ENCODE measurements at places on chromosomes 2 and 18.

DNA sequence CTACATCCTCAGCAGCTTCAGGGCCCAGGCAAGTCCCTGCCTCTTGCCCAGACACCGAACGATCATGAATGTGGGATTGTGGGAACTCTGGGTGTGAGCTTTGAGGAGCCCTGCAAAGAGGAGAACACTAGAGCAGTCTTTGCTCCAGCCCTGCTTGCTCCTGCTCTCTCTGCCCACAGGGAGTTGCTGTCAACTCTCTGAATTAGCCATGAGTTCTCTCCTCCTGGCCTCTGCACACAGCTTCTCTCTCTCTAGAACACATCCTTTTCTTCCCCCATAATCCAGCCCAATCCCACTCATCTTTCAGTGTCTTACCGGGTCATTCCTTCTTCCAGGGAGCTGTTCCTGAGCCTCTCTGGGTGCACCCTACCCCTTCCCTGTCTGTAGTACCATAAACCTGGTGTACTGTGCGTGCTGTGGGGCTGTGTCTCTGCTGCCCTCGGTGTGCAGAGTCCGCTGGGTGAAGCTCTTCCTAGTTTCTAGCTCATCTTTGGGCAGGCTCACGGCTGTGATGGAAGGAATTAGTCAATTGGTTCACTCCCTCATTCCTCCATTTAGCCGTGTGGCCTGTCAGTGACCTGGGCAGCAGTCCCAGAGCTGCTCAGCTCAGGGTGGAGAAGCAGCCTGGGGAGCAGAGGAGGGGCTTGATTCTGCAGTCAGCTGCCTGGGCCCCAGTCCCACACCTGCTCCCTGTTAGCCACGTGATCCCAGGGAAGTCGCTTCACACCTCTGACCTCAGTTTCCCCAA lies 132.9 kb upstream of the HDAC4 start:
- H3K4me3 ChIP-seq = no peak overlapping the region
- no peak for DNase-seq
- H3K27me3 ChIP-seq = no peaks in the 10 kb centered on the region
- no peaks in the 10 kb centered on the region for H3K4me1 ChIP-seq

DNA sequence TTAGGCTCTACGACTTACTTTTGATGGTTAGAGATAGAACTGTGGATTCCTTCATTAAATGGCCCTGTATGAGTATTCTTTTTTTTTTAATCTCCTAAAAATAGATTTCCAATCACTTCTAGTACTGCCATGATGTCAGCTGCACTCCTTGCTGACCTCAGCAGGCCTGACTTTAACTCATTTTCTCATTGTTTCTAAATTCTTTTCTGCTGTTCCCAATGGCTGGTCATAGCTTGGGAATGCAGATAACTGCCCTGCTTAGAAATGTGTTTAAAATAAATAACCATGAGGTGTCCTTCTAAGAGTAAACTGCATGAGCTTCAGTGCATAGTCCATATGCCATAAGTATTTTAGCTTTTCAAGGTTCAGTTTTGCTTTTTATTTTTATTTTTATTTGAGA lies 15.7 kb downstream of the CCDC85A start:
- H3K27me3 ChIP-seq = no peaks in the 10 kb centered on the region
- no peak overlapping the region for H3K4me3 ChIP-seq
- no peaks in the 10 kb centered on the region for H3K4me1 ChIP-seq
- no peak overlapping the region for H3K27ac ChIP-seq
- H3K36me3 ChIP-seq = no peaks in the 10 kb centered on the region

DNA sequence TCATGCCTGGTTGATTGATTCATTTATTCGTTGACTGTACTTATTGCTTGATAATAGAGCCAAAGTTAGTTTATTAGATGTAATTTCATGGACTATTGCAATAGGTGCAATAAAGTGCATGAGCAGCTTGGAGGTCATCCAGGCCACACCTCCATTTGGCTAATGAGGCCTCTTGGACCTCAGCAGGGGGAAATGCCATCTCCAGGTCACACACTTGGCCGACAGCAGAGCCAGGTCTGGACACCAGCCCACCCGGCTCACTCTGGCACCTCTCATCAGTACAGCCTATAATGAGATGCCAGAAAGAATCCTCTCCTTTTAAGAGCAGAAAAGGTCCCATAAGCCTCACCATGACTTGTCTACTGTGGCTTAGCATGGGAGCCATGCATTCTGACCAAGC lies 71.2 kb upstream of the AFF3 start:
- H3K4me3 ChIP-seq = no peak overlapping the region
- peak overlapping the region; percentile 77 for H3K27ac ChIP-seq
- DNase-seq = no peak
- no peaks in the 10 kb centered on the region for H3K27me3 ChIP-seq
- H3K36me3 ChIP-seq = no peaks in the 10 kb centered on the region

DNA sequence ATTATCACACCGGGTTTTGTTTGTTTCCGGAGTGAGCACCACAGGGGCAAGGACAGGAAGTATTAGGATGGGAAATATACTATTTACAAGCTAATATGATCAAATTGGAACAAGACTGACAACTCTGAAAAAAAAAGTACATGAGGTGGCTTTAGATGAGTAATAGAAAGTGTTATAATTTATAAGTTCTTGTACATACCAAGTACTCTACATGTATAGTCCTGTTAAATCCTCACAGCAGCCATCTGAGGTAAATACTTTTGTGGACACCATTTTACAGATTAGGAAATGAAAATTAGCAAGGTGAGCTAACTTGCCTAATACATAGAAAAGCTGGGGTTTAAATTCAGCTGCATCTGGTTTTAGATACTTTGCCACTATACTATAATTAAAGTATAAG lies 11.2 kb downstream of the FAP start:
- H3K36me3 ChIP-seq = no peaks in the 10 kb centered on the region
- H3K27ac ChIP-seq = no peak overlapping the region
- peaks cover 6% of the 10 kb centered on the region for H3K4me1 ChIP-seq
- H3K4me3 ChIP-seq = no peak overlapping the region

GRCh38 chr18:76668546-76668945 lies 153.8 kb upstream of the ZNF236 start:
- DNase-seq = no peak
- H3K4me1 ChIP-seq = no peaks in the 10 kb centered on the region
- H3K27ac ChIP-seq = no peak overlapping the region
- no peak overlapping the region for H3K4me3 ChIP-seq

DNA sequence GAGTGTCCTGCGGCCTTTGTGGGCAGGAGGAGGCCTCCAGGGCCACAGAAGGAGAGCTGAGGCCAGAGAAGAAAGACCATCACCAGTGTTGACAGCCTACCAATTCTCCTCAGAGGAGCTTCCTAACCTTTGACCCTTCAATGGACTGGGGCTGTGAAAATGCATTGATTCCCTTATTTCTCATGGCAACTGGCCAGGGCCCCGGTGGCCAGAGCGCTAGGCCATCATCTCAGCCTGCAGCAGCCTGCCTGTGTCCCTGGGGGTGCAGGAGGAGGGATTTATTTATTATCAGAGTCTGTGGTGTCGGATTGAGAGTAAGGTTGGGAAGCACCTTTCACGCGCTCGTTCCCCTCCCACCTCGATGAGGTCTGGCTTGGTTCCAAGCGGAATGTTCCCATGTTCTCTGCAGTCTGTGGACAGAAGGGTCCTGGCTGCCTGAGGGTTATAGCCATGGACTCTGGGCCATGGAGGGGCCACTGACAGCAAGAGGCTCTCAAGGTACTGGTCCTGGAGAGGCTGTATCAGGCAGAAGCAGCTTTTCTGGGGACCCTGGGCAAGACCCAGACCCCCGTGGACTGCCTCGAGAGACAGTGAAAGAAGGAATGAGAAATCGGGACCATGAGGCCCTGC lies 53.8 kb downstream of the CYP27C1 start:
- H3K27ac ChIP-seq = no peak overlapping the region
- no peak for DNase-seq
- H3K4me1 ChIP-seq = no peaks in the 10 kb centered on the region
- no peaks in the 10 kb centered on the region for H3K36me3 ChIP-seq

- DNase-seq = no peak
- H3K4me3 ChIP-seq = no peak overlapping the region
- H3K36me3 ChIP-seq = no peaks in the 10 kb centered on the region
- H3K4me1 ChIP-seq = no peaks in the 10 kb centered on the region
- H3K27ac ChIP-seq = no peak overlapping the region
Measured at GRCh38 chr2:192314800-192315481, 120.2 kb upstream of the TMEFF2 start.

- H3K27ac ChIP-seq = no peak overlapping the region
- H3K4me1 ChIP-seq = no peaks in the 10 kb centered on the region
- no peaks in the 10 kb centered on the region for H3K27me3 ChIP-seq
- H3K4me3 ChIP-seq = no peak overlapping the region
- no peak for DNase-seq
Measured at GRCh38 chr2:231088754-231089153, 32.1 kb downstream of the PSMD1 start.

GRCh38 chr18:61545281-61546245 lies 212.3 kb downstream of the CDH20 start:
- no peaks in the 10 kb centered on the region for H3K36me3 ChIP-seq
- no peak overlapping the region for H3K4me3 ChIP-seq
- DNase-seq = no peak
- H3K4me1 ChIP-seq = no peaks in the 10 kb centered on the region

- H3K4me3 ChIP-seq = no peak overlapping the region
- no peaks in the 10 kb centered on the region for H3K27me3 ChIP-seq
- no peak for DNase-seq
- H3K27ac ChIP-seq = no peak overlapping the region
Measured at GRCh38 chr2:61334466-61334865, 136.4 kb downstream of the USP34 start.

DNA sequence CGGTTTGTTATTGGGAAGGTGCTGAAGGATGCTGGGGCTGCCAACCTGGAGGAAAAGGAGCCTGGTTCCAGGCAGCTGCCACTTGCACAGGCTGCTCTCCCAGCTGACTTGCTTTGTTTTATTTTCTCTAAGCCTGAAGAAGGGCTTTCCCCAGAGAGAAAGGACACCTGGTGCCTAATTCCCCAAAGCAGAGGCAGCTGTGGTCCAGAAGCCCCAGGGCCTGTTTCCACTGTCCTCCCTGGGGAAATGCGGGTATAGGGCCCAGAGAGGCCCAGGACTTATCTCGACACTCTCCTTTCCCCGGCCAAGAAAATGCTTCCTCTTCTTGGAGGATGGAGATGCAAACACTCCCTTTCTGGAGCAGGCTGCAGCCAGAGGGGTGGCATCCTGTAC lies 30.1 kb downstream of the INO80C start:
- DNase-seq = no peak
- no peak overlapping the region for H3K27ac ChIP-seq
- H3K36me3 ChIP-seq = no peaks in the 10 kb centered on the region
- H3K4me1 ChIP-seq = peaks cover 8% of the 10 kb centered on the region
- H3K27me3 ChIP-seq = no peaks in the 10 kb centered on the region

DNA sequence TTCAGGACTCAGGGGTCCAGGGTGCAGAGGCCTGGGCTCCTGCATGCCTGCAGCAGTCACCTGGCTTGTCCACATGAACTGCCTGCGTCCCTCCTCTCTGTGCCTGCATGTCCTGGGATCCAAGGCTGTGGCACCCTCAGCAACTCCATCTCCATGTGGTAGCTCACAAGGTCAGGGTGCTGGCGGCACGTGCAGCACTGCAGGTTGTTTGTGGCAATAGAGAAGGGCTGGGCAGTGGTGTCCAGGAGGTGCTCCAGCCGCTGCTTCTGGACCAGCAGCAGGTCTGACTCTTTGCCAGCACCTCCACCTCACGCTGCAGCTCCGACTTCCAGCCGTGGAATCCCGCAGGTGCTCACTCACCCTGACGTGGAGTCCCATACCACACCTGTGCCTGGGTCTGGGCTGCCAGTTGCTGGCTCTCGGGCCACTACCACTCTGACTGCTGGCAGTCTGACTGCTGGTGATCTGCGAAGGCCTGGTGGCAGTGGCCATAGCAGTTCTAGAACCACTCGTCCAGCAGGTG lies 28.8 kb upstream of the IMP4 start:
- H3K4me1 ChIP-seq = no peaks in the 10 kb centered on the region
- H3K4me3 ChIP-seq = no peak overlapping the region
- H3K27ac ChIP-seq = no peak overlapping the region
- no peak for DNase-seq

DNA sequence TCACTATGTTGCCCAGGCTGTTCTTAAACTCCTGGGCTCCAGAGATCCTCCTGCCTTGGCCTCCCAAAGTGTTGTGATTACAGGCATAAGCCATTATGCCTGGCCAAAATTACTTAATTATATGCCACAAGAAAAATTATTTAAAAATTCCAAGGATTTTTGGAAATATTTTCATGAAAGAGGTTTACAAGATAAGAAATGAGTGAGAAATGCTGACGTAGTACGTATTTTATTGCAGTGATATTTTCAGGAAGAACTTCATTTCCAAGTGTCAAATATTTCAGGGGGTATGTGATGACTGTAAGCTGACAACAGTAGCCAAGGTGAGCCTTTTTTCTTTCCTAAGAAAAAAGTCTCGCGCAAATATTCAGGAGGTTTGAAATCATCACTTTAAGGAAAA lies 20.8 kb downstream of the NIF3L1 start:
- peaks cover 38% of the 10 kb centered on the region for H3K36me3 ChIP-seq
- no peak for DNase-seq
- H3K4me3 ChIP-seq = no peak overlapping the region
- no peaks in the 10 kb centered on the region for H3K4me1 ChIP-seq
- H3K27ac ChIP-seq = no peak overlapping the region

DNA sequence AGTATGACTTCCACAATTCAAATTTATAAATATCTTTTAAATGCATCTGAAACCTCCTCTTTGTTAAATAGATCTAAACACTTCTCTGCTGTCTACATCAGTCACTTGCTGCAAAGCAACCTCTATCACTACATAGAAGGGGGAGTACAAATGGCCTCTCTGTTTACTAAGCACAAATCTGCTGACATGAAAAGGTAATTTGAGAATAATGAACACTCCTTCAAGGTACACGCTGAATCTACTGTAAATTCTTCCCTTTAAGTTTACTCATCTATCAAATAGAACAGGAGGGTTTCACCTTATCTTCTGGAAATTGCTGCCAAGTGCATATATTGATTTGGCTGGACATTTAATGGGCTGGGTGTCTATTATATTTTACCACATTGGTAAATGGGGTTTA lies 879.6 kb downstream of the SUCLG1 start:
- H3K27ac ChIP-seq = no peak overlapping the region
- no peaks in the 10 kb centered on the region for H3K27me3 ChIP-seq
- no peak overlapping the region for H3K4me3 ChIP-seq
- no peak for DNase-seq

DNA sequence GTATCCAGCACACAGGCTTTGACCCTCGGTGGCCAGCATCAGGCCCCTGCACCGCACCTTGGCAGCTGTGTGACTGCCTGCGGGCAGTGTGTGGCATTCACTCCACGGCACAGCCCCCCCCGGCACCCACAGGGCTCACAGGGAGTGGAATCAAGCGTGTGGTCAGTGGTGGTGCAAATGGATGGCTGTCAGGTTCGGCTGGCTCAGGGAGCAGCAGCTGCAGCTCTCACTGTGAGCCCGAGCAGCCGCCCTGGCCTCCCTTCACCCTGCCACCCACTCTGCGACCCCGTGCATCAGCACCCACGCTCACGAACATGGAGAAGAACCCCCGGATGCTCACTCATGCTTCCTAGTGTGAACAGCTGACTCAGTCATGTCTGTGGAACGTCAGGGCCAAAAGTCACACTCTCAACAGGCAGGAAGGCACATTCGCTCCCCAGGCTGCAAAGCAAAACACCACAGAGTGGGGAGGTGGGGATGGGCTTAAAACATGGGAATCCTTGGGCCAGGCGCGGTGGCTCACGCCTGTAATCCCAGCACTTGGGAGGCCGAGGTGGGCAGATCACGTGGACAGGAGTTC lies 41.5 kb upstream of the GPC1 start:
- no peaks in the 10 kb centered on the region for H3K36me3 ChIP-seq
- H3K4me1 ChIP-seq = no peaks in the 10 kb centered on the region
- no peak for DNase-seq
- H3K4me3 ChIP-seq = no peak overlapping the region
- H3K27ac ChIP-seq = no peak overlapping the region

GRCh38 chr2:176124110-176124946 lies 1.8 kb downstream of the HOXD9 start:
- H3K27me3 ChIP-seq = peaks cover 34% of the 10 kb centered on the region
- H3K27ac ChIP-seq = no peak overlapping the region
- H3K4me1 ChIP-seq = peaks cover 7% of the 10 kb centered on the region
- H3K36me3 ChIP-seq = no peaks in the 10 kb centered on the region
- H3K4me3 ChIP-seq = no peak overlapping the region

All from thoracic aorta (tissue), 2 donors.